ENCODE measurements at places on chromosomes 3 and 15. TPM values are rescaled to one million over a fixed set of nuclear protein-coding genes. Genes with fewer than 3 reads are reported as not detected.

The EPHB1 gene
- 0.50 TPM for total RNA-seq

The AADACL2 gene
- total RNA-seq: under 0.01 TPM

The OIP5 gene
- 2.0 TPM for total RNA-seq

The TRPM1 gene
- total RNA-seq: not detected

The ACSBG1 gene
- total RNA-seq: not detected

The ATP2B2 gene
- not detected for total RNA-seq

The PLCH1 gene
- under 0.01 TPM for total RNA-seq

The SKOR1 gene
- total RNA-seq: 0.17 TPM

All from fibroblast of lung (primary cell).